Right renal pelvis (tissue), 4 donors: ENCODE measurements at places on chromosomes 6 and 20.

- DNase-seq = peak; percentile 35
Measured at GRCh38 chr6:37381579-37381978, 27.8 kb downstream of the RNF8 start.

GRCh38 chr6:53048431-53049195 lies 16.6 kb upstream of the FBXO9 start:
- DNase-seq = no peak

GRCh38 chr6:29884261-29884660 lies 56.6 kb downstream of the HLA-G start:
- no peak for DNase-seq

- no peak for DNase-seq
Measured at GRCh38 chr6:167668019-167668753, 158.5 kb upstream of the AFDN start.

- no peak for DNase-seq
Measured at GRCh38 chr6:111872401-111873177, 663 bp downstream of the FYN start.

DNA sequence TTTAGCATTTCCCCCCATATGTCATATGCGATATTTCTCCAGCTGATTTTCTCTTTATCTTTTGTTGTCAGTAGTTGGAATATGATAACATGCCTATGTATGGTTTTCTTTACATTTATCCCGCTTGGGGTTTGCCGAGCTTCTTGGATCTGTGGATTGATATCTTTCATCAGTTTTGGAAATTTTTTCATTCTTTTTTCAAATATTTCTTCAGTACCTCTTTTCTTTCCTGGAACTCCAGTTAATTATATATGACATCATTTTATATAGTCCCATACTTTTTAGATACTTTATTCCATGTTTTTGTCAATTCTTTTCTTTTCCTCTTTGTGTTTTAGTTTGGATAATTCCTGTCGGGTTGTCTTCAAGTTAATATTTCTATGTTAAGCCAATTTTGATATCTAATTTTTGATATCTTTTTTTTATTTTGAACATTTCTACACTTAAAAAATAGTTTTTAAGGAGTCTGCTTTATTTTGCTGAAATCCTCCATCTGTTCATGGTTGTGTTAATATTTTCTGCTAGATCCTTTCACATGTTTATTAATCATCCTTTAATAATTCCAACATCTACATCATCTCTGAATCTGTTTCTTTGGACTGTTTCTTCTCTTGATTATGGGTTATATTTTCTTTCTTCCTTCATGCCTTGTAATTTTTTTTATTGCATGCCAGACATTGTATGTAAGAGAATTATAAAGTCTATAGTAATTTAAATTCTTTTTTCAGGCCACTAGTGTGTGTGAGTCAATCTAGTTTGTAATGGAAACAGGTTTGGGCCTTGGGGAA lies 9.5 kb downstream of the ZDHHC14 start:
- no peak for DNase-seq

- no peak for DNase-seq
Measured at GRCh38 chr6:127146932-127147331, 28.5 kb downstream of the RSPO3 start.

DNA sequence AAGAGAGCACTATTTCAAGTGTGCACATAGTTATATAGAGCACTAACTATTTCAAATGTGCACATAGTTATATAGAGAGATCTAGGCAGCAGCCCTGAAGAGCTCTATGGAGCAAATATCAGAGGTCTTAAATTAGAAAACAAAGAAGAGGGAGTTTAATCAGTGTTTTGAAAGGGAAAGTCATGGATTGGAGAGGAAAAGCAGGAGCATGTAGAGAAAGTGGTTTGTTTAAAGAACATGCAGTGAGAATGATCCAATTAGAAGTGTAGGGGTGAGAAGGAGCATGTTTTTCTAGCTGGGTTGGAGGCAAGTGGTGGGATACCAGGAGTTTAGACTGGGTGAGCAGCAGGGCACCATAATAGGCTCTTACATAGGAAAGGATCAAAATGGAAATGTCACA lies 17.2 kb downstream of the TREML1 start:
- DNase-seq = no peak
